Effector memory CD8-positive, alpha-beta T cell (primary cell): ENCODE measurements at places on chromosomes 4 and X.

- DNase-seq = no peak
These were observed 671.6 kb upstream of the SLIT2 start for GRCh38 chr4:19580095-19580494.

DNA sequence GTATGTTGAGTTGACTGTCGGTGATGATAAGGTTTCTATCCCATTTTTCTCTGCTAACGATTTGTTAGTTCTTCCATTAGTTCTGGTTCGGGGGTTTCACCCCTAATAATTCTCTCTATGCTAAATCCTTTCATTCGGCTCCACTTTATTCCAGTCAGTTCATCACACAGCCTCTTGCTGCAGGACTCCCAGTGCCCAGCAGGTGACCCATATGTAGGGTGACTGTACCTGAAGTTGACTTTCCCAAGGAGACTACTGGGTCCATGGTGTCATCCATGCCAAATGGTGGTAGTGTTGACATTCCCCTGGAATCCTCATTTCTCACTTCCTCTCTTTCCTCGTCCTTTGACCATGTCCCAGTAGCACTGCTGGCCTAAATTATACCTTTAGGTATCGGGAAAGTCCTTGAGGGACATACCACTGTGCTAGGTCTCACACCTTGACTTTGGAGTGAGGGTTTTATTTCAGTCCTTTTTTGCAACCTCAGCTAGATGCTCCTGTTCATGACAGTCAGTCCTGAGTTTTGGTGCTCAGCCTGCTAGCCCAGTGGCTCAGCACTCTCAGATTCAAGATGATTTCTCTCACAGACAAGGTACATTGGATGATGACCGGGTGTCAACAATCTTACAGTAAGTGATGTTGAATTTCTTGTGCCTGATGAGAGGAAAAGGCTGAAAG lies 105.1 kb upstream of the ARHGAP24 start:
- DNase-seq = no peak

DNA sequence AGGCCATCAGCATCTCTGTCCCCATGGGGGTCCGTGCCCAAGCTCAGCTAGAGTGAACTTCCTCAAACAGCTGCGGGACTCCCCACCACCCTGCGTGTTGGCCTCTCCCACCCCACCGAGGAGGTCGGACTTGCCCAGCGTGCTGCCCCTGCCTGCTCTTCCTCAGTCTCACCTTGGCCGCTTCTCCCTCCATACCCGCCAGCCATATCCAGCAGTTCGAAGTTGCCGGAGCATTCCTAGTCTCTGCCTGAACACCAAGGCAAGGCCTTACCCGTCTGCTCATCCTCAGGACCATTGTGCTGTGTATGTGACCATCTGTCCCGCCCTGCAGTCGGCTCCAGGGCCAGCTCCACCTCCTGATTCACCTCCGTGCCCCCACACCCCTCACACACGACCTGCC lies 84.5 kb downstream of the WFS1 start:
- DNase-seq = no peak

GRCh38 chrX:111854556-111855490 lies 21.2 kb upstream of the TRPC5OS start:
- DNase-seq = no peak

DNA sequence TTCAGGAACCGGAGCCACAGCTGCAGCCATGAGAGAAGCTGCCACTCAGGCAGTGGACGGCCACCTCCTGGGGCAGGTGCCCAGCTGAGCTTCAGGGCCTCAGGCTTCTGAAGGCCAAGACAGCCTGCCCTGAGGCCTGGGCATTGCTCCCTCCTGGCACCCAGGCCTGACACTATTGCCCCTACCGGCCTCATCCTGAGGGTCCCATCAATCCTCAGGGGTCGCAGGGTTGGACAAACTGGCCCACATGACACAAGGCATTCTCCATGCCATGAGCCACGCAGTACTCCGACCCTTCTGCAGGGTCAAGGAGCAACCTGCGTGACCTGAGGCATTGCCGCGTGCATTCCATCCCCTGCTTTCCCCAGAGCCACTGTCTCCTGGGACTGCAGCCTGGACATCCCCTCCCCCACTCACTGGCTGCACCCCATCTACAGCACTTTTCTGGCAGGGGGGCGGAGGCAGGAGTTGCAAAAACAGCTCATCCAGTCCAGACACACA lies 3.0 kb upstream of the ZFP92 start:
- DNase-seq = no peak

- DNase-seq = no peak
These were observed 16.8 kb downstream of the AFF2 start for GRCh38 chrX:148517176-148517575.

GRCh38 chr4:149077181-149077580 lies 635.0 kb upstream of the NR3C2 start:
- no peak for DNase-seq

DNA sequence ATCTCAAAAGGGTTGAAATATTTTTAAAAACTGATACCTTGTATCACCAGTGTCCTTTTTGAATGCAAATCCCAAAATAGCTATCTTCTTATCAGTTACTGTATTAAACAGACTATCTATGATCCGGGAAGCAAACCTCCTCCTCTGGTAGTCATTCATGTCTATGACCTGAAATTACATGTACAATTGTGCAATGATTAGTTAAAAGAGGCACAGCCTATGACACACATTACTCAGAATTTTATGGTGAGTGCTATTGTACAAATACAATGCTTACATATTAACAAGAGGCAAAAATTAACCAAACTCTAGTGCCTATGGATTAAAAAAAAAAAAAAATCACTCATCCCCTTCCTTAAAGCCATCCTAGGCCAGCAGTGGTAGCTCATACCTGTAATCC lies 21.7 kb downstream of the UGDH start:
- DNase-seq = no peak
